ENCODE measurements at places on chromosomes 11 and 22.

GRCh38 chr22:32218470-32218869 is 13.6 kb upstream of the RFPL2 start:
- DNase-seq = no peak

- DNase-seq = no peak
Measured at GRCh38 chr22:20254975-20255946, 12.9 kb downstream of the RTN4R start.

DNA sequence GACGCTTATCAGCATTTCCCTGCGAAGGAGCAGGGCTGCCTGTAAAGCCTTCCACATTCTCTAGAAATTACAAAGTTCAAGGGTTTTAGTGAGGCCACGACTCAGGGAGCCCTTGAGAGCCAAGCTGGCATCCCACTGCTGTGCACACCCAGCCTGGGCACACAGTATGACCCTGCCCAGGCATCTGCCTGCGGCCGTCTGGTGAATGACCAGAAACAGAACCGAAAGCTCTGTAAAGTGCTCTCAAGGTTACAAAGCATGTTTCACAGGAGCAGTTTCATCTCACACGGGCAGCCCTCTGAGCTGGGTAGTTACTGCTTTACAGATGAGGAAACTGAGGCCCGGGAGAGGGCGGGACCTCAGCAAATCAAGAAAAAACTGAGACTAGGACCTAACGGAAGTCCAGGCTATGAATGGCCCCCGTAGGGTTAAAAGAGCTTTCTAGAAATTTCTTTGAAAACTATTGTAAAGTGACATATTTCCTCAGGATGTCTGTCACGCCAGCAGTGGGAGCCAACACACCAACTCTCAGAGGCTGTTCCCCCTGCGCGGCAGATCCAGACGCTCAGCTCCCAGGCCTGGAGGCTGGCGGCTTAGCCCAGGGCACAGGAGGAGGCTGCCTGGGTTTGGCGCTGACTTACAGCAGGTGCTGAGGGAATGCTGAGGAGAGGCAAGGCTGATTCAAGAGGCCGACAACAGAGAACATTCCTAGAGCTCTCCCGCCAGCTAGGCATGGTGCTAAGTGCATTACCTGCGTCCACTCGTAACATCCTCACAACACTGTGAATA is 7.7 kb upstream of the TCF20 start:
- no peak for DNase-seq

- no peak for DNase-seq
Measured at GRCh38 chr22:19266547-19267086, 24.9 kb downstream of the CLTCL1 start.

DNA sequence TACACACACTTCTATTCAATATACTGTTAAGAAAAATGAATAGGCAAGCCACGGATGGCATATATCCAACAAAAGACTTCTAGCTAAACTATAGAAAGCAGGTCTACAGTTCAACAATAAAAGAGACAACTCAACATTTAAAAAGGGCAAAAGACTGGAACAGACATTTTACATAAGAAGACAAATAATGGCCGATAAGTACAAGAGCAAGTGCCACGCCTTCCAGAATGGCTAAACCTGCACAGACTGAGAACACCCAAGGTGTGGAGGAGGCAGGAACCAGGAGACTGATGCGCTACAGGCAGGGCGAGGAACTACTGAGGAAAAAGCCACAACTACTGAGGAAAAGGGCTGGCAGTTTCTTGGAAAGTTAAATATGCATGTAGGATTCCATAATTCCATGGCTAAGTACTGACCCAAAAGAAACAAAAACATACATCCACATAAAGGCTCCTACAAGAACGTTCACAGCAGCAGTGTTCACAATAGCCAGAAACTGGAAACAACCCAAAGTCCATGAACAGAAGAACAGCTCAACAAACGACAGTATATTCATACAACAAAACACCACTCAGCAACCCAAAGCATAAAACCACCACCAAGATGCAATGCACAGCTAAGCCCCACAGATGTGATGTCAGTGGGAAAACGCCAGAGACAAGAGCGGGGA is 9.6 kb upstream of the MOB2 start:
- no peak for DNase-seq

DNA sequence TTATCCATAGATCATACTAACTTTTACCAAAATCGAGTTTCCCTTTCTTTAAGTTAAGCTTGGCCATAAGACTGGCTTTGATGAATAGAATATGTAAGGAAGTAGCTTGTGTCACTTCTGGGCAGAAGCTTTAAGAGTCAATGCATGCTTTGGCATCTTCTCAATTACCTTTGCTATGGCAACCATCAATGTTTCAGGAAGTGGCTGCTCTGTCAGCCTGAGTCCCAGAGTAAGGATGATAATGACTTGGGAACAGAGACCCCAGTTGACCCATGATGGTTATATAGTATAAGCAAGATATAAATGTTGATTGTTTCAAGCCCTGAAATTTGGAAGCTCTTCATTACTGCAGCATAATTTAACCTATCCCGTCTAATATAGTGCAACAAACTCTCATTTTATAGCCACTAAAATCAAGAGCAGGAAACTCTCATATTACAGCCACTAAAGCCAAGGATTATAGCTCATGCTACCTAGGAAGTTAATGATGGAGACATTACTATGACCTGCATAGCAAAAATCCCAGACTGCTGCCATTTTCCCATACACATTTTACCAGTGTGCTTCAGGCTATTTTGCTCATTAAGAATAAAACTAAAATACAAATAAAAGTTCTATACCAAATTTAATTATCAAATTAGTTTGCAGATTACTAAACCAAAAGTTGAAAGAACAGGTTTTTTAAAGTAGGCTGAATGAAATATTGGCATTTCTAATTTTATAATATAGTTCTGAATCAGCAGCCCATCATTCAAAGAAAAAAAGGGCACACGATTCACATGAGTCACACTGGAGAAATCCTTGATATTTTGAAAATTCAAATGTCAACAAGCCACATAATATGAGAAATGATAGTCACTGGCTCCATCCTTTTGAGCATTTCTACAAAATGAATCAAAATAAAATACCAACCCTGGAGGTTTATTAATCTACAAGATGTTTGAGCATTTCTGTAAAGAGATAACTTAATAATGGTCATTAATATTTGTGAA is 23.8 kb downstream of the FSHB start:
- no peak for DNase-seq

- no peak for DNase-seq
Measured at GRCh38 chr11:45287316-45287903, 1.3 kb upstream of the SYT13 start.

- DNase-seq = no peak
Measured at GRCh38 chr22:29443452-29443851, 5.1 kb downstream of the RFPL1 start.

DNA sequence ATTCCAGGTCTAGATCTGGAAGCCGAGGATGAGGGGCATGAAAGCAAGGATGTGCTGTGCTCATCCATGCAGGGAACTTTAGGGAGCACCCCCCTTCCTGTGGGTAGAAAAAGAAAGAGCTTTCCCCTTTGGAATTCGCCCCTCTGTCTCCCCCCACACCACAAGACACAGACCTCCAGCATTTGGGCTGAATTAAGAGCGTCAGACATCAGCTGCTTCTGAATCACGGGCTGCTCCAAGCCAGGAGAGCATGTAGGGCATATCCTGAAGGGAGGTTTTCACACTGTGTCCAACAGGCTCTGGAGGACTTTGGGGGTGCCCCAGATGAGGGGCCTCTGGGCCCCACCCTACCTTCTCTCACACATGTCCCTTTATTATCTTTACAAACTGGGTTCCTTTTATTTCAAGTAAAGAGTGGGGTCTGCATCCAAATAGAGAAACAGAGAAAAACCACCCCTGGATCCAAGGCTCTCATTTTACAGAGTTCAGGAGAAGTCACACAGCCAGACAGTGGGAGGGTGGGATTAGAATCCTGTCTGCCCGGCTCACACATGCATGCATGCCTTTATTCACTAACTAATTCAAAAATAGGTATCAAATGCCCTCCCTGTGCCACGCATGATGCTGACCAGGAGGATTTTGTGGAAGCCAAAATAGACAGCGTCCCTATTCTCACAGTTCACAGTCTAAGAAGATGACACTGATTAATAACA is 52.8 kb downstream of the LRRC32 start:
- DNase-seq = no peak

DNA sequence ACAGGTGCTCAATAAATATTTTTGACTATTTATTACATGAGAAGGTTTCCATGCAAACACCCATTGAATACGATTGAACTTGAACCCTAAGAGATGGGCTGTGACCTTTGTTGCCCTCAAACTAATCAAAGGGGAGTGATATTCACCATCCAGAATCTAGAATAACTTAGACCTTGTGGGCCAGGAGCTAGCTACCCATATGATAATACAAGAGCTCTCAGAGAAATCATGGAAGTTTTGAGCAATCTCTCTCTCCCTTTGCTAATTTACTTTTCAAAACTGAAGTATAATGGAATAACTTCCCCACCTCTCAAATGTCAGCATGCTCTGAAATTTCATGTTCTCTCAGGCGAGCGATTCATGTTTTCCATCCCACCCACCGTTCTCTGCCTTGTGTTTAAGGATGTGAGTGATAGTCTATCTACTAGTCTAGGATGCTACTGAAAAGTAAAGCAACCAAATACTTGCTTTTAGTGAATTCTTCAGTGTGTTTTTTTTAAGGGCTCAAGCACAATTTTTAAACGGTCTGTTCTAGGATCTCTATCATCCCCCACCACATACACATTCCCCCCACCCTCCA is 33.3 kb downstream of the BARX2 start:
- no peak for DNase-seq

DNA sequence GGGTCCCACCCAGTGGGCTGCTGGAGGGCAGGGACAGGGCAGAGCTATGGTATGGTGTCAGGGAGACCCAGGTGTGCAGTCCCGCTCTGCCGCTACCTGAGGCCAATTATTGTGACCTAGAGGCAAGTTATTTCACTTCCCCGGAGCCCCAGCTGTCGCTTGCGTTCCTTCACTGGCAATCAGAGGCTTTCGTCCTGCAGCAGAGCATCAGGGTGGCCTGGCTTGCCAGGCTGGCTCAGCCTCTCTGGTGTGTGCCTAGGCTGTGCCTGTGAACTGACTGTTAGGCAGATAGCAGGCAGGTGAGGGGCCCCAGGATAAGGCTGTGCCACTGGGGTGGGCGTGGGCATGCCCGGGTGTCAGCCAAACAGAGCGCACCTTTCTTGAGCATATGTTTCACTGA is 31.4 kb downstream of the GLB1L2 start:
- DNase-seq = no peak

- DNase-seq = no peak
Measured at GRCh38 chr22:28171115-28171514, 252.1 kb upstream of the PITPNB start.

GRCh38 chr11:47244448-47245350 is 3.9 kb downstream of the ACP2 start:
- no peak for DNase-seq

GRCh38 chr22:21736948-21737347 is 1.4 kb upstream of the YPEL1 start:
- DNase-seq = no peak

DNA sequence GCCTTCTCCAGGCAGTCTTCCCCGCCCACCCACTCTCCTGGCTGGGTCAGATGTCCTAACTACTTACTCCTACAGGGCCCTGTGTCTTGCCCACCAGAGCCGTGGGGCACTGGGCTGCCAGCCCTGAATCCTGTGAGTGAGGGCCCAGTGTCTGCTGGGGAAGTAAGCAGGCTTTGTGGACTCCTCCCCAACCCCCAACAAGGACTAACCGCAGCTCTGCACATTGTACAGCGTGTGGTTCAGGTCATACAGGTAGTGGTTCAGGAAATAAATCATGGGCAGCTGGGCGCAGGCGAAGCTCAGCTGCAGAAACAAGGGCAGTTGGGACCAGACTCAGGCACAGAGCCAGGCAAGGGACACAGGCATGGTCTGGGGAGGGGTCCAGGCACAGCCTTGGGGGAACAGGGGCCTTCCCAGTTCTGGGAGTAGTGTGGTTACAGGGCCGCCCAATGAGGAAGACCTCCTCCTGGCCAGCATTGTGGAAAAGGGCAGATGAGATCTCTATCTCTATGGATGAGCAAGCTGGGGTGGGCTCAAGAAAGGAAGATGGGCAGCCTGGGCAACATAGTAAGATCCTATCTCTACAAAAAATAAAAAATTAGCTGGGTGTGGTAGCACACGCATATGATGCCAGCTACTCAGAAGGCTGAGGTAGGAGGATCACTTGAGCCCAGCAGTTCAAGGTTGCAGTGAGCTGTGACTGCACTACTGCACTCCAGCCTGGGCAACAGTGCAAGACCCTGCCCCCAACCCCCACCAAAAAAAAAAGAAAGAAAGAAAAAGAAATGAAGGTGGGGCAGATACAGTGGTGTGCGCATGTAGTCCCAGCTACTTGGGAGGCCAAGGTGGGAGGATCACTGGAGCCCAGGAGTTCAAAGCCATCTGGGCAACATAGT is 5.5 kb downstream of the UNC93B1 start:
- DNase-seq = no peak
